Stimulated activated CD4-positive, alpha-beta T cell treated with anti-CD3 and anti-CD28 coated beads, Interleukin-1b, Interleukin-23, amount 100 ng/mL, for 1 hour (primary cell): ENCODE measurements at places on chromosomes 2 and 18.

GRCh38 chr18:70496353-70497294, 207.8 kb downstream of the SOCS6 start:
- no peak for DNase-seq

GRCh38 chr18:26429535-26430226, 118.7 kb downstream of the KCTD1 start:
- DNase-seq: no peak

GRCh38 chr2:140600116-140600515, 1530.7 kb downstream of the LRP1B start:
- no peak for DNase-seq

DNA sequence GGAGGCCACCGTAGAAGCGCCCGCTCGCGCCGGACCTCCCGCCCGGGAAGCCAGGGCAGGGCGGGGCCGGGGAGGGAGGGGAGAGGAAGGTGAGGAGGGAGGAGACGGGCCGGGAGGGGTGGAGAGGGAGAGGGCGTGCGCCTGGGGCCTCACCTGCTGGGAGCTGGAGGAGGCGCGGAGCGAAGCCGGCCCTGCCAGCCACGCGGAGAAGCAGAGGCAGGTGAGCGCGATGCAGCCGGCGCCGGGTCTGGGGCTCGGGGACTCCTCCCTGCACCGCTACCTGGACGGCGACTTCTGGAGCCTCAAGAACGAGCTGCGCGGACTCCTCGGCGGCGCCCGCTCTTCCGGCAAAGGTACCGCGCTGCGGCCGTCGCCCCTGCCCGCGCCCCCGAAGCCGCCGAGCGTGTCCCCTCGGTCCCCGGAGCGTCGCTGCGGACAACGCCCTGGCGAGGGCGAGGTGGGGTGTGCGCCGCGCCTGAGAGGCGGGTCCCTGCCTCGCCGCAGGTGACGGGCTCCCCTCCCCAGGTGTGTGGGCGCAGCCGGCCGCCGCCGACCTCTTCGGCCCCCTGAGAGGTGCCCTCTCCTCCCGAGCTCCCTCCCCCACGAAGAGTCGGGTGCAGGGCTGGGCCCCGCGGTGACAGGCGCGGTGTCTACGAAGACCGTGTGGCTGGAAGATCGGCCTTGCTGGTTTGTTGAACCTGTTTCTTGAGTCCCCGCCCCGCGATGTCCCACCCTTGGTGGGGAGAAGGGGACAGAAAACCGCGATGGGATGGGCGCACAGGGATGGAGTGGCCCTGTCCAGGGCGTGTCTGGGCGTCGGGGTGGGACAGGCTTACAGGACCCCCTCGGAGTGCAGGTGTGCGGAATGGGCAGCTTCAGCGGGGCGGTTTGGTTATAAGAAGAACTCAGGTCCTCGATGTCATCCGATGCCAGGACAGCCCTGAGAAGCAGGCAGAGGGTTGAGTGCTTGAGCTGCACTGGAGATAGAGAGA, at the start of gene ACOXL:
ACOXL (plus strand) TSS at position 152 of the 992 bp plus-strand sequence. CDS start 35,817 bp downstream, outside the sequence.
- DNase-seq: no peak

DNA sequence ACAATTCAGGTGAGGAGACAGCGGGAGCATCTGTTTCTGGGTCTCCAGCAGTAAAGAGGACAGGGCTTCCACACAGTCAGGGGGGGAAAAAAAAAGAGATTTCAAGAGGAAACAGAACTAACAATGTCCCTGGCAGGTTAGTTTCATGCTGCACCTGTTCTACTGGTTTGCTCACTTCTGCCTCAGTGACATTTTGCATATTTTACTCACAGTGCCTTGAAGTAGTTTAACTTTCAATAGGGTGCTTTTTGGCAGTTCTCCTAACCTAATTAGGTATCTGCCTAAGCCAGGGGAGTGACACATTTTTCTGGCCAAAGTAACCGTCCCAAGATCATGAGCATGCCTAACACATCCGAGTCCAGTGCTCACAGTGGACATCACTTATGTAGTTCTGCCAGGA, 109.0 kb upstream of the ALK start:
- DNase-seq: no peak

GRCh38 chr2:109377976-109378375, 235.8 kb downstream of the SEPTIN10 start:
- DNase-seq: no peak

GRCh38 chr2:144086965-144087364, 433.0 kb downstream of the ZEB2 start:
- DNase-seq: no peak

GRCh38 chr2:214077727-214078126, 333.1 kb upstream of the VWC2L start:
- no peak for DNase-seq

GRCh38 chr2:219369447-219369861, 18.3 kb downstream of the DNPEP start:
- DNase-seq: no peak

- DNase-seq: no peak
Observed at GRCh38 chr18:36539674-36540231, 242.2 kb downstream of the FHOD3 start.

DNA sequence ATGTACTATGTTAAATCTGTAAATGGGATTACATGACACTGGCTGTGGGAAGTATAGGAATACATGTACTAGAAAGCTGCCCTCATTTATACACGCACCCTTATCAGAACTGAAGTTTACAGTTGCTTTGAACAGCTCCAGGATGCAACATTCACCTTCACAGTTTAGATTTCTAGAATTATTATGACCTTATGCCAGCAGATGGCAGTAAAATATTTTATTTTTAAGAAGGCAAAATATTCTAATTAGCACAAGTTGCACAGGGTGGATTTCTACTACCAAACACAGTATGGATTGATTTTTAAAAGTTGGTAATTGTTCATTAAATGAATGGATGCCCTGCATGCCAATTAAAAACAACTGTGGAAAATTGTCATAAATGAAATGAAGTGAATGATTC, 670.4 kb downstream of the KCNJ3 start:
- DNase-seq: no peak

DNA sequence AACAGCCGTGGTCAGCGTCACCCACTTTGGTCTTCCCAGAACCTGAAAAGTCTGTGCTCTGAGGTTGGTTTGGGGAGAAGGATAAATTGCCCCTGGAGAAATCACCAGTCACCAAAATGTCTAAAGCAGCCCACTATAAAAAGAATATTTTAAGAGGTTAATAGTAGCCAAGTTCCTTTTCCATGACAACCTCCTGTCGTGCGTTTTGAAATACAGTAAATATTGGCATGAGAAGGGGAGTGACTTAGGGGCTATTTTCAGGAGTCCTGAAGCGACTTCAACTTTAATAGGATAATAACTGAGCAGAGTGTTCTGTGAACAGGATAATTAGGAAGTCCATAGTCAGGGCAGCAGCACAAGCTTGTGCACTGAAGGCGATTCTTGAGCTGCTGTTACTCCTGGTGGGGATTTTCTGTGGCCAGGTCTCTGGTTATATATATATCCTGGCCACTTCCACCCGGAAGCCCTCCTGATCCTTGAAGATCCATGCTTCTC, 49.3 kb downstream of the RNF144A start:
- no peak for DNase-seq

GRCh38 chr2:149597668-149598326, 10.2 kb upstream of the MMADHC start:
- DNase-seq: peak; percentile 5

- DNase-seq: no peak
Observed at GRCh38 chr2:10220902-10221391, 81.8 kb upstream of the HPCAL1 start.

DNA sequence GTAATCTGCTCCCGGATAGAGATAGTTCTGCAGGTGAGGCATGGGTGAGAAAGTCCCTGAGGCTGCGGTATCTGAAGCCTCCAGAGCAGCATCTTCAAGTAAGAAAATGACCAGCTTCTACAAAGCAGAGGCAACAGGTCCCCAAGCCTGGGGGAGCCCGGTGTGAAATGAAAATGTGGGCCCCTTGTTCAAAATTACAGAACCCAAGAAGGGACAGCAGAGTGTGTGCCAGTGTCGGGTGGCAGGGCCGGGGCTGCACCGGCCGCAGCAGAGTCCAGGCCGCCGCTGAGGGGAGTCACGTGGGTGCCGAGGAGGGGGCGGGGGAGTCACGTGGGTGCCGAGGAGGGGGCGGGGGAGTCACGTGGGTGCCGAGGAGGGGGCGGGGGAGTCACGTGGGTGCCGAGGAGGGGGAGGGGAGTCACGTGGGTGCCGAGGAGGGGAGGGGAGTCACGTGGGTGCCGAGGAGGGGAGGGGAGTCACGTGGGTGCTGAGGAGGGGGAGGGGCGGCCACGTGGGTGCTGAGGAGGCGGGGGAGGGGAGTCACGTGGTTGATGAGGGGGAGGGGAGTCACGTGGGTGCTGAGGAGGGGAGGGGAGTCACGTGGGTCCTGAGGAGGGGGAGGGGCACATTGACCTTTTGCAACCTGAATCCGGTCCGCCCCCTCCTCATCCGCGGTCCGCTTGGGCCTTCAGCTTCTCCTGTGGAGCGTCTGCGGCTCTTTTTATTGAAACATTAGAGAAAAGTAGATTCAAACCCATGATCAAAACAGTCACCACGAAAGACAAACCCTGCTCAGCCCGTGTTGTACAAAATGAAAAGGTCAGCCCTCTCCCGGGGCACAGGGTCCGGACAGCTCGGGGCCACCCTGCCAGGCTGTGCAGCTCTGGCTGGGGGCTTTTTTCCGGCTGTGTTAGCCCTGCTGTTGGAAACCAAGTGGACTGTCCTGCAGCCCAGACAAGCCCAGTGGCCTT, 10.4 kb downstream of the COLEC11 start:
- DNase-seq: no peak

GRCh38 chr2:205754285-205754923, 72.1 kb downstream of the NRP2 start:
- DNase-seq: no peak

GRCh38 chr2:47782381-47782670, 619 bp upstream of the MSH6 start:
- DNase-seq: no peak

- no peak for DNase-seq
Observed at GRCh38 chr2:239504643-239505235, 103.9 kb upstream of the HDAC4 start.

DNA sequence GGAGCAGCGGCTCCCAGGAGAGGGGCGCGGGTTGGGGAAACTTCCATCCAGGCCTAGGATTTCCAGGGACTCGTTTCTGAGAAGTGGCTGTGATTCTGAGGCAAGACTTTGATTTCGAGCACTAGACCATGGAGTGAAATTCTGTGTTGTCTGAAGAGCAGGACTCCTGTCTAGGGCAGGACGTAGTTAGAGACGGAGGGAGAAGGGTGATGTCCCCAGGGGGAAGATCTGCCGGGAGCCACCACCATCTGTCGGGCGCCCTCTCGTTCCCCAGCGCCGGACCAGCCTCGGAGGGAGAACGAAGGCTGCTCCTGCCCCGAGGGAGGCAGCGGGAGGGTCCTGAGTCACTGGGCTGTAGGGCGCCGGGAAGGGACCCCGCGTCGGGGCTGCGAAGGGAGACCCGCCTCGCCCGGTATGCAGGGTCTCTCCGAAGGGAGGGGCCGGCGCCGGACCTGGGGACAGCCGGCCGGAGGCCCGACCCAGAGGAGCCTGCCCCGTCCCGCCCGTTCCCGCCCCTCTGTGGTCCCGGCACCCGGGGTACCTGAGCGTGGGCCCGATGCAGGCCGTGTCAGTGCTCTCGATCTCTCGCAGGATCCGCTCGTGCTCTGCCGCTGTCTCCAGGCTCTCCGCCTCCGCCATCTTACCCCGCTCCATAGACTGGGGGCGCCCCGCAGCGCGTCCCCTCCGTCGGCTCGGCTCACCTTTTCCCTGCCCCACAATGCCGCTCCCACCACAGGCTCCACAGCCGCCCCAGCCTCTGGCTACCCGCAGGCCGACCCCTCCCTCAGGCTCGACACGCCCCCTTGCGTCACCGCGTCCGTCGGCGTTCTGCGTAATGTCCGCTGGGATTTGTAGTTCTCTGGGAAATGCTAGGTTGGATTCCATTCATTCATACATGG, at the start of gene EXOC6B:
EXOC6B (minus strand) TSS at position 777 of the 899 bp plus-strand sequence.
- DNase-seq: peak; percentile 80

GRCh38 chr2:108271691-108272253, 16.9 kb upstream of the SULT1C2 start:
- no peak for DNase-seq

- no peak for DNase-seq
Observed at GRCh38 chr18:62933261-62933887, 218.0 kb downstream of the PHLPP1 start.

DNA sequence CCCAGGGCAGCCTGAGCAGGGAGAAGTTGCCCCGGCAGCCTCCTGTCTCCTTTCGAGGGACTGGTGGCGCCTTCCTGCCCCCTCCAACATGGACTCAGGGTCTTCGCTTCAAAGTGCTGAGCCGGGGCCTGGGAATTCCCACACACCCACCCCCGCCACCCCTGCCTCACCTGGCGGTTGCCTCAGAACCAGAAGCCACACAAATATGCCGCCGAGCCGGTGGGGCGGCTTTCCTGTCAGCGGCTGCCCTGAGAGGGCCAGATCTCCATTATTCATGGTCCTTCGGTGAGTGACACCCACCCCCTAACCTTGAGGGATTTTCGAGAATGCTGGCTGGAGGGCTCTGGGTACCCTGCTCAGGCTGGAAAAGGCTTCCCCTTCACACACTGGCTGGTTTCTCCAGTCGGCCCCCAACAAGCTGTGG, 71.7 kb downstream of the SMAD7 start:
- DNase-seq: no peak

DNA sequence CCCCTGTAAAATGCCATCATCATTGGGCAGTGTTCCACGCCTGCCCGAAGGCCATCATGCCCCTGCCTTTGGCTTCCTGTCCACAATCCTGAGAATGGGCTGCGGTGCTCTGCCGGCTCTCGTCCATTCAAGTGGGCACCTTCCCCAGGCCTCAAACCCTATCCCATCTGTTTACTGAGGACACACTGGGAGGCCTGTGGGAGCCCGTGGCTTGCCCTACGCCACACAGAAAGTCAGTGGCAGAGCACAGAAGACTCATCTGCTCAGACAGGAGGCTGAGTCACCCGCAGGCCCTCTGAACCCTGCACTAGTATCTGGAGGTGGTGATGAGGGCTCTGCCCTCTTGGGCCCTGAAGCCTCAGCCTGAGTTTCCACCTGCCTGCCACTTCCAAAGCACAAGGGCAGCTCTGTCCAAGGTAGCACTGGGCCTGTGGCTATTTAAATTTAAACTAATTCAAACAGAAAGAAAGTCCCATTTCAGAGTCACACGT, 19.1 kb upstream of the ANKRD53 start:
- DNase-seq: no peak

DNA sequence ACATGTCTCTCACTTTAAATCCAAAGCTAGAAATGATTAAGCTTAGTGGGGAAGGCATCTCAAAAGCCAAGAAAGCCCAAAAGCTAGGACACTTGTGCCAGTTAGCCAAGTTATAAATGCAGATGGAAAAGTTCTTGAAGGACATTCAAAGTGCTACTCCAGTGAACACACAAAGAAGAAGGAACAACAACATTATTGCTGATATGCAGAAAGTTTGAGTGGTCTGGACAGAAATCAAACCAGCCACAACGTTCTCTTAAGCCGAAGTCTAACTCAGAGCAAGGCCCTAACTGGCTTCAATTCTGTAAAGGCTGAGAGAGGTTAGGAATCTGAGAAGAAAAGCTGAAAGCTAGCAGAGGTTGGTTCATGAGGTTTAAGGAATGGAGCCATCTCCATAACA, 49.0 kb downstream of the PPP4R1 start:
- DNase-seq: no peak

GRCh38 chr18:7812431-7813063, 245.4 kb downstream of the PTPRM start:
- DNase-seq: no peak
